Inflammatory macrophage treated with lipopolysaccharide for 4 hours (primary cell): ENCODE measurements at places on chromosomes 16 and 17.

DNA sequence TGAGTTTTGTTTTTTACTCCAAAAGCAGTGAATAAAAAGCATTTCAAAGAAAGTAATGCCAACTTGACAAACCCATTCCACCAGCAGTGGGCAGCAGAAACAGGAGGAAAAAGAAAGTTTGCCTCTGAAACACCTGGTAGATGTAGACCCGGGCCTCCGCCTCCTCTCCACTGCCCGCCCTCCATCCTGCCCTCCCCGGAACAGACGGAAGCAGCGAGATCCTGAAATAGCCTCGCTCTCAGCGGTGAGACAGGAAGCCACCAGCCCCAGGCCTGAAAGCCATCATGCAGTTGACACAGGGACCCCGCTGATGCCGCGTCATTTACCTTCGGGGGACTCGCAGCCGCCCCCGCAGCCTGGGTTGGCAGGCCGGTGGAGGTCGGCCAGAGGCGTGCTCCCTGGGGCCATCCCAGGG lies 67.8 kb downstream of the C16orf78 start:
- DNase-seq, result no peak

DNA sequence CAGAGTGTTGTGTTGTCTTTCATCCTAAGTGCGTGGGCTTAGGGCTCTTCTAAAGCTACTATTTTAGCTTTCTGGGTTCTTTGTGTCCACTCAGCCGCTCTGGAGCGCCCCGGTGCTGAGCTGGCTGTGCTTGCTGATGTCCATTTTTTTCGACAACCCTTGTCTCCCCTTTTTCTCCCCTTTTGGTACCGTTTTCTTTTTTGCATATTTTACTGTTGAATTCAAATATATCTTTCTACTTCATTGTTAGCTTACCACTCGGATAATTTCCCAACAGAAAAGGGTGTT lies 1.2 kb downstream of the SRRM2 start:
- DNase-seq, result peak; percentile 24

DNA sequence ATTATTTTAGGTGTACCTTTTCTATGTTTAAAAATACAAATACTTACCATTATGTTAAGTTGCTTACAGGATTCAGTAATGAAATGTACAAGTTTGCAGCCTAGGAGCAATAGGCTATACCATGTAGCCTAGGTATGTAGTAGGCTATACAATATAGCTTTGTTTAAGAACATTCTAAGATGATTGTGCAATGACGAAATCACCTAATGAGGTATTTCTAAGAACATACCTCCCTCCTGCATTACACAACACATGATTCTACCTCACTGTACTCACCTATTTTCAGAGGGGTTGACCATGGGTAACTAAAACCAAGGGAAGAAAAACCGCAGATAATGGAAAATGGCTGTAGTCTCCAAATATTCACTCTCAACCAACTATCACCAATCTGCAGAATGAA lies 35.3 kb upstream of the TBC1D3K start:
- no peak for DNase-seq

GRCh38 chr17:5047446-5047845 lies 12.2 kb upstream of the SLC52A1 start:
- DNase-seq, result no peak

DNA sequence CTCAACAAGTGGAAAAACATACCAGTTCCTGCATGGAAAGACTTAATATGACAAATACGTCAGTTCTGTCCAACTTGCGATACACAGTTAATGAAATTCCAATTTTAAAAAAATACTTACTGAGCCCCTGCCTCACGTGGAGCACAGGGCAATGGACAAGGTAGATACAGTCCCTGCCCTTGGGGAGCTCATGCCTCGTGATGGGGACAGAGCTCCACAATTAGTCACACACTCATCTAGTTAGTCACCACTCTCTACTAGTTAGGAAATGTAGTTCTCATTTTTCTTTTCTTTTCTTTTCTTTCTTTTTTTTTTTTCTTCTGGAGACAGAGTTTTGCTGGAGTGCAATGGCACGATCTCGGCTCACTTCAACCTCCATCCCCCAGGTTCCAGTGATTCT lies 74.7 kb upstream of the CDH5 start:
- no peak for DNase-seq

DNA sequence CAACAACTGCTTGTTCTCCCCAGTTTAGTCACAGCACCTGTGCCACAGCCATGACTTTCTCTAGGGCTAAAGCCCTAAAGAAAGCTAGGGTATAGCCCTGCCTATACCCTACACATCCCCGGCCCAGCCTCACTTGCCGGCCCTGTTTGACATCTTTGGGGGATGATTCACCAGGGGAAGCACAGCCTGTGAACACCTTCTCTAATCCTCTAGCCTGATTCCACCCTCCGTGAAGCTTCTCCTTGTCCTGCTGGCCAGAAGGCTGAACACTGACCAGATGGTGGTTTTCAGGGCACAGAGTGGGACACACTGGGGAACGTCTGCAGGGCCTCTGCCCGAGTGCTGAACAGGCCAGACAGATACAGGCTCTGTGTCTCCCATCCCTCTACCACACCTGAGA lies 6.0 kb downstream of the CLEC16A start:
- no peak for DNase-seq
